GM20000 (cell line): ENCODE measurements at places on chromosomes 7 and 10.

DNA sequence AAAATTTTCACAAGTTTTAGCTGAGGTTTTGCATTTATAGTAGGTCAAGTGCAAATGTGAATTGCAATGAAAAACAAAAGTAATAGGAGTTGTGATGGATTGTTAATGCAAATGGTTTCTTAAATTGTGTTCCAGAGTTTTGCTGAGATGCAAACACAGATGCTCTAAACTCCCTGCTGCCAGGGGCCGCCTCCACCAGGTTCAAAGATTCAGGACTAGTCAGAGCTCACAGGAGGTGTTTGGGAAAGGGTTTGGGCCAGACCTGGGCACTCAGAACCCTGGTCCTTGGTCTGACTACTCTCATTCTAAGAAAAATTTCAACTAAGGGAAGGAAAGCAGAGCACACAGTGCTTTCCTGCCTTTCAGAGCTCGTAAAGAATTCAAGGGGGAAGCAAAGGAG is 193.1 kb downstream of the CCSER2 start:
- DNase-seq: no peak

DNA sequence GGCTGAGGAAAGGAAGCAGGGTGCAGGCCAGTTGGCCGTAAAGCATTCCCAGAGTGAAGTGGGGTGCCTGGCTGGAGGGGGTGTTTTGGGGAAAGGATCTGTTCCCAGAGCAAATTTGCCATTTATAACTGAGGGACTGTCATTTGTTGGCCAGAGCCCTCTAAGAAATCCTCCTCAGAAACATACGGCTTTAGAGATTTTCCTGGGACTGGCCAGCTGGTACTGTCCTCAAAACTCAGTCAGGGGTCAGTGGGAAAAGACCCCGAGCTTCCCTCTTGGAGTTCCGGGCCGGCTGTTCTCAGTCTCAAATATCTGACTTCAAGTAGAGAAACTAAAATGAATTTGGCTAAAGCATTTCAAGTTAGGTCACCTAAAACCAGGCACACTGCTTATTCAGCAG is 55.9 kb downstream of the ETV1 start:
- DNase-seq: no peak

DNA sequence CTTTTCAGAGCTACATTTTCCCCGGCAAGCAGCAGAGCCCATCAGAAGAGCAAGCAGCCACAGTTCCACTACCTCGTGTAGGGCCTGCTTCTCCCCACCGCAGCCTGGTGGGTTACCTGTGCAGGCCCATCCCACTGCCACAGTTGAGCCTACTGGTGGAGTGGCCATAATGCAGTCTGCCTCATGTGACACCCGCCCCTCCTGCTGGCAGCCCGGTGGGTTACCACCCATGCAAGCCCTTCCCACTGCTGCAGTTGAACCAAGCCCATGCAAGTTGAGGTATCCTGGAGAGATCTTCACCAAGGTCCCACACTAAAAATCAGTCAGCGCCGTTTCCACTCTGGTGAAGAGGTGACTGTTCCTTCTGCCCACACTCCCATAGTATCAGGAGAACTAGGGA is 32.1 kb upstream of the CNNM1 start:
- DNase-seq: no peak

DNA sequence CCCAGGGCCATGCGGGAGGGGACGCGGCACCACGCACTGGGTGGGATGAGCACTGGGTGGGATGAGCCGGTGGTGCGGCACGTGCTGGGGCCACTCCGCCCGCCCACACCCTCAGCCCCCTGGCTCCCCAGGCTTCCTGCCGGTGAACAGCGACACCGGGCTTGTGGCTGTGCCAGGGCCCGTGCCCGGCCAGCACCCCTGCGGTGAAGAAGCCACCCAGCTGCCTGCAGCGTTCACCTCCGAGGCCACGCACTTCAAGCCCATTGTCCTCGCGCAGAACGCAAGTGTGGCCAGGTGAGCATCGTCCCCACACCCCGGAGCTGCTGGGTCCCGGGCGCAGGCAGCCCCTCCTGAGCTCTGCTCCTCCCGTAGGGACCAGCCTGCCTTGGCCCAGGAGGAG is 31.8 kb upstream of the UTF1 start:
- no peak for DNase-seq

GRCh38 chr7:71132377-71133231 is 660 bp downstream of the GALNT17 start:
- no peak for DNase-seq

- DNase-seq: no peak
These were observed at the start of gene FOXP2 for GRCh38 chr7:114414156-114415063. FOXP2 (plus strand) TSS chr7:114414815; CDS start chr7:114426512, 11,697 bp downstream.

- DNase-seq: no peak
These were observed 187.3 kb downstream of the CXCL12 start for GRCh38 chr10:44197646-44198045.

DNA sequence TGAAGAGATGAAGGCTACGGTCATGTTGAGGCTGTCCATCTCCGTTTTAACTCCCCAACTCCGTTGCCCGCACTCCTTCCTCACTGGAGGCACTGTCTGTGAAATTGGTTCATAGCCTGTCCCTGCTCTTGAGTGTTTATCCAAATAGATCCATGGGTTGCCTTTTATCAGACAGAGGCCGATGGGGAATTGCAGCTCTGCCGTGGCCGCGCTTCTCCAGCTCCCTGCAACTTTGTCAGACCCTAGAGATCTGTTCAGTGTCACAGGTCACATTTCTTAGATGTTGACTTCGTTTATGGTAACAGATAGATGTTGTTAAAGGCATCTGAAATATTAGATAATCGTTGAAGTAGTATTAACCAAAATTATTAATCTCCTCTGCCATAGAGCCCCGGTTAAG is 14.7 kb downstream of the PPP2R2D start:
- no peak for DNase-seq

DNA sequence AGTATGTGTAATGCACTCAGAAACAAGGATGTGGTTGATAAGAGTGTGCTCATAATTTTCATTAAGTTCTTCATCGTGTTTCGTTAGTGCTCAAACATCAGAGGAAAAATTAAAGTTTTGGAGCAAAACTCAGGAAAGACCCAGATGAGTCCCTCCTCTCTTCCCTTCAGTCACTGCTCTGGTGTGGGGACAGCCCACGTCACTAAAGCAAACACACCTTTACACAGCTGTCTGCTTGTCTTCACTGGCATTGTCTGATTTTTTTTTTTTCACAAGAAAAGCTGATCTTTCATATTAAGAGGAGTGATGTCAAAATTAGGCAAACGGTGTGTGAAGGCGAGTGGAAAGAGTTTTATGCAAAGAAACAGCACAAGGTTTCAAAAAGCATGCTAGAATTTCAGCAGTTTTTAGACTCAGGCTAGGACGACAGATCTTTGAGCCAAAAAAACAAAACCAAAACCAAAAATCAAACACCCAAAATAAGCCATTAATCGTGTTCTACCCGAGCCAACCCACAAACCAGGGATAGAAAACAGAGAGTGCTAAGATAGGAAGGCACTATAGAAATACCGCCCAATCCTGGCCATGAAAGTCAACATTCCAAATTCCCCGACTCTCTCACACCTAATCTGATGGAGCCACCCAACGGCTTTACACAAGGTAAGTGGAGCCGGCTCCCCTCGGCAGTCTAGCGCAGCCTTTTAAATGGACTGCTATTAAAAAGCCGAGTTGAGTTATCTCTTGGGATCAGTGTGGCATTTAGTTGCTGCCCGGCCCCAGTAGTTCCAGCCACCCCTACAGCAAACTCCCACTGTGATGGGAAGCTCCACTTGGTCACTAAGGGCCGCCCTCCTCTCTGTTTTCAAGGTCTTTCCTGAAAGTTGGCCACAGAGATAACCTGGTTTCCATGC is 27.9 kb upstream of the GATA3 start:
- no peak for DNase-seq

GRCh38 chr7:16293669-16294425 is 127.5 kb downstream of the CRPPA start:
- DNase-seq: no peak

DNA sequence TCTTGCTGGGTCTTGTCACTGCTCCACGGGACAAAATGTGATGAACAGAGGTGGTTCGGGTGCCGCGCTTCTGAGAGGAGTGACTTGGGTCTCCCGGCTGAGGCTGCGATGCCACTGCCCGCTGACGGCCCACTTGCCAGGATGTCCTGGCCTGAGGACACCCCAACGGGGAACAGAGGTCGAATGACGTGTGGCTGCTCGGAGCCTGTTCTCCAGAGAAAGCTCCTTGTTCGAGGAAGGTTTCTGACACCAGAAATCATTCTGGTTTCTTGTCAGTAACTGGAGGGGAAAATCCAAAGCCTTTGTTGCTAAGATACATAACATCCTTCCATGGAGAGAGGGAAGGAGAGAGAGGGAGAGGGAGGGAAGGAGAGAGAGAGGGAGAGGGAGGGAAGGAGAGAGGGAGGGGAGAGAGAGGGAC is 236.4 kb downstream of the WDR37 start:
- DNase-seq: no peak

DNA sequence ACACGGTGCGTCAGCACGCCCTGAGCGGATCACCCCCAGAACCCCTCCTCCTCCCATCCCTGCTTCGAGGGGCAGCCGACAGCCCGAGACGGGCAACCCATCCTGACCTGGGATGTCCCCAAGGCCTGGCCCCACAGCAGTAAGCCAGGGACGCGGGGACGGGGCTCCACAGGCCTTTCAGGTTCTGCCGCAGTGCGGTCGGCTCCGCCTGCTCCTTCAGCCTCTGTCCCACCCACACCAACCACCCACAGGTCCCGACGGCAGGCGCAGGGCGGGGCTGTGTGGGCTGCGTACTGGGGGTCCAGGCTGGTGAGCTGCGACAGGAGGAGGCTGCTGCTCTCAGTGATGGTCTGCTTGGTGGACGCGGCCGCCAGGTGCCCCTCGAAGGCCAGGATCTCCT is 16.7 kb downstream of the INTS1 start:
- no peak for DNase-seq

DNA sequence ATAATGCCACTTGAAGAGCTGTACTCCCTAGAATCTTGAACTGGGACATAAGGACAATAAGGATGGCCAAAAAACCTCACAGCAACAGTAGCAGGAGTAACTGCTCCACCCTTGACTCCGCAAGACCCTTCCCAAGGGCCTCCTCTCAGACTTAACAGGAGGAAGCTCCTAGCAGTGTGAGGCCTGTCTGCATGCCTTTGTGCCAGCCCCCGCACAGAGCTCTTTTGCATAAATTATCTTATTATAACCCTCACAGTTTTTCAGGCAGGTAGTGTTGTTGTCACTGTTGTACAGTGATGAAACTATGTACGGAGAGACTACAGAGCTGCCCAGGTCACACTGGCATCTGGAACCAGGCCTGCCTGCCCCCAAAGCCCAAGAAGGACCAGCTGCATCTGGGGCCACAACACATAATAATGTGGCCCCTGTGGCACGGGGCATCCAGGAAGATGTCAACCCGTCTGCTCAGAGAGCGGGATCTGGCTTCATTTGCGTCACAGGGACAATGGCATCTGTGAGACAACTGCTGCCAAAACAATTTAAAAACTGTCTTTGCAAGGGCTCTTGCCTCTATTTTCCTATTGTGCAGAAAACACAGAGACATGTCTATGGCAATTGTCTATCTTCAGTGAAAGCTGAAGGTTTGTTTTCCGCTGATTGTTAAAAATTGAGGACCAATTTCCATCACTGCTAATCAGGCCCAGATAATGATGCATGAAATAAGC is 249.3 kb upstream of the GRB10 start:
- no peak for DNase-seq
